ENCODE measurements at places on chromosomes 11 and 22.

- no peak for DNase-seq
These were observed 241.6 kb downstream of the SWAP70 start for GRCh38 chr11:9905501-9905951.

DNA sequence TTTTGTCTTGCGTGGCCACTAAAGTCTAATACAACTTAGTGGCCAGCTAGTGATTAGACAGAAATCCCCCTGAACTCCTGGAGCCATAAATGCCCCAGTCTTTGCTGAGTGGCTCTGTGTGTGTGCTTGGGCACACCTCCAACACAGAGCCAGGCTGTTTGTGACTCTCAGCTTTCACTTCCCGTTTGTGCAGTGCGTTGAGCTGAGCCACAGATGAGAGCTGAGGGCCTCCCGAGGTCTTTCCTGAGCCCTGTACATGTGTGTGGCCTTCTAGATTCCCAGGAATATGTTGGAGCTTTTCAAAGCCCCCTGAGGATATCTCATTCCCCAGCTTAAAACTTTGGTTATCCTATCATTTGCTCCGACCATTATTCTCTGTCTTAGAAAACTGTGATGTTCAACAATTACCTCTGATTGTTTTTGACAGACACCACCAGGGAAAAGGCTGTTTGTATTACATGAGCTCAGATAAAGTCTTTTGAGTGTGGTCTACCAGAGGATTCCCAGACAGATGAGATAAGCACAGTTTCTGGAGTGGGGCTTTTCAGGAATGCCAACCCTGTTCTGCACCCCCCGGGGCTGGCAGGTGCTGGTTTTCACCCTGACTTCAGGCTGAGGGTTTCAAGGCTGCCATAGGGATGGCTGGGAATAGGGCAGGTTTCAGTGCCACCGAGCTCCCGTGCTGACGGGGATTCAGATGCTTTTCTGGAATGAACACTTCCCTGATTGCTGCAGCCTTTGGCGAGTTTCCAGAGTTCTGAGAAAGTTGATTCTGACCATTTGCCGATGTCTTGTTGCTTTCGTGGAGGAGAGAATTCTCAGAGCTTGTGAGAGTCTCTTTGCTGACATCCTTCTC is 23.8 kb downstream of the IGHMBP2 start:
- DNase-seq, result no peak

- no peak for DNase-seq
These were observed 20.8 kb downstream of the NTM start for GRCh38 chr11:131391176-131391575.

DNA sequence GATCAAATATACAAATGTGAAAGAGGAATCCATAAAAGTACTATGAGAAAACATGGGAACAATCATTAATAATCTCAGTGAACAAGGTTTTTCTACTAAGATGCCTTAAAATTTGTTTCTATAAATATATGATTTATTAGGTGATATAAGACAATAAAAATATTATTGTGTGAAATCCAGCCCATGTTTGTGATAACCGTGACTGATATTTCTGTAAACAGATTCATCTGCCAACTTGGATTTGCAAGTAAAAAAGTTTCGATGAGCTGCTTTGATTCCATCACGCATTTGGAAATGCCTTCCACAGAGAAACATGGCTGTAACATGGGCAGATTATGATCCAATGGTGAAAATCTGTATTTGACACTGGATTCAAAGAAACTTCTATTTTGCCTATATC is 157.8 kb downstream of the NXPE2 start:
- DNase-seq, result no peak

- no peak for DNase-seq
These were observed 137.7 kb upstream of the DDI1 start for GRCh38 chr11:103898577-103899336.

- DNase-seq, result no peak
These were observed 29.5 kb upstream of the TESMIN start for GRCh38 chr11:68780829-68781228.

- DNase-seq, result no peak
These were observed 15.6 kb upstream of the RTN4R start for GRCh38 chr22:20283674-20284066.

- DNase-seq, result no peak
These were observed 18.5 kb downstream of the RBFOX2 start for GRCh38 chr22:36010090-36010489.

DNA sequence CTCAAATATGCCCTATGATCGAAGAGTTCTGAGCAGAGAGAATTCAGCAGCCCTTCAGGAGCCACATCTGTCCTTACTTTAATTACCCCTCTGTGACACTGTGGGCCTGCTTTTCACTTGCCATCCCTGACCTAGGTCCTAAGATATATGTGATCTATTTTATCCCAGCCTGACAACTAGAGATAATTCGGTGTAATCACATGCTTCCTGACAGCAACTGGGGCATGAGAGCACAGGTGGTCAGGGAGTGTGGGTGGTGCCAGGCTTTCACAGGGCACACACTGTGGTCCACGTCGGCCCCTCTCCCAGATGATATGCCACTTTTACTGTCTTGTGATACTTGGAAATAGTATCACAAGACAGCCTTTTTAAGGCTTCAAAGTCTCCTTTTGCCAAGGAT is 3.9 kb downstream of the TUBA8 start:
- no peak for DNase-seq

DNA sequence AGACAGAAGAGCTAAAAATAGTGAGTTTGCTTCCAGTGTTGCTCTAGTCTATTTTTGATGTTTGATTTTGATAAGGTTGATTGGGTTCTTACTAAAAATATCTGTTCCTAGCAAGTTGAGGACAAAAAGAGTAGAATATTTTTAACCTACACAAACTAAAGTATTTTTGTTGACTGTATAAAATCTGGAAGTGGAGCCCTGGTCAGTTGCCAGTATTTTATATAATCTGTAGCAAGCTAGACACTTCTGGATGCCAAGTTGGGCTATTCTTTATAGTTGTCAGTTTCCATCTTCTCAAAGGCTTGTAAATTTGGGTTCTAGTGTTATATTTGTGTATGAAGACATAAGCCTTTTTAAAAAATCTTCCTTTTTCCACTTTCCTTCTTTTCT is 56.7 kb downstream of the HSD17B12 start:
- no peak for DNase-seq

DNA sequence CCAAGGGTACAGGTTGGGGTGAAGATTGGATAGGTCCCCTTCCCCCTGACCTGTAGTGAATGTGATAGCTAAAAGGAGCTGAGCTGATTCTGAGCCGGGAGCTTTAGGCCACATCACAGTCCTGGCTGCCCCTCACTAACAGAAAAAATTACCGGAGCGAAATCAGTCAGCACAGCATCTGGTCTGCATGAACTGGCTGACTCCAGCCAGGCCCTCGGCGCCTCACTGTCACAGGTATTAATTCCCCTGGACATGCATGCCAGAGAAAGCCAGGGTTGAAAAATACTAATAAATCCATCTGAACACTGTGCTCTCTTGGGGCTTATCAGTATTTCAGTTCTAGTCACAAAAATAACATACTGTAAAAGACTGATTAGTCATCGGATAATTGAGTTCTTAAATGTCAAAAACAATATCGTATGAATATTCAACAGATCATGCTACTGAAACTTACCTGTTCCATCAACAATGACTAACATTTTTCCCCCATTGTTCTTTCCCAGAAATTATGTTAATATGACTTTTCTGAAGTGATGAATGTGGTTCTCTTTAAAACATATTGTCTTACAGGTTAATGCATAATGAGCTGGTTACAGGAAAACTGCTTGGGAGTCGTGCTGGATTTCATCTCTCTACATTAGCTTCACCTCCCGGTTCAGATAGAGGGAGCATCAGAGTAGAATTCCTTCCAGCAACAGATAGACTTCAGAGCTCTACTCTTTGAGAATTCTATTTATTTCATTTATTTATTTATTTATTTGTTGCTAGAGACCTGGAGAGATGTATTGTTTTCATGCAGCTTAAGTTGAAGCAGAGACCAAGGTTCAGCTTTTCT is 387.7 kb downstream of the NXPE2 start:
- DNase-seq, result no peak

- no peak for DNase-seq
These were observed at the start of gene MRGPRD for GRCh38 chr11:68980776-68981065. Gene MRGPRD, minus strand, starts transcription at chr11:68980986. Its CDS starts 0 bp downstream, at chr11:68980986.

DNA sequence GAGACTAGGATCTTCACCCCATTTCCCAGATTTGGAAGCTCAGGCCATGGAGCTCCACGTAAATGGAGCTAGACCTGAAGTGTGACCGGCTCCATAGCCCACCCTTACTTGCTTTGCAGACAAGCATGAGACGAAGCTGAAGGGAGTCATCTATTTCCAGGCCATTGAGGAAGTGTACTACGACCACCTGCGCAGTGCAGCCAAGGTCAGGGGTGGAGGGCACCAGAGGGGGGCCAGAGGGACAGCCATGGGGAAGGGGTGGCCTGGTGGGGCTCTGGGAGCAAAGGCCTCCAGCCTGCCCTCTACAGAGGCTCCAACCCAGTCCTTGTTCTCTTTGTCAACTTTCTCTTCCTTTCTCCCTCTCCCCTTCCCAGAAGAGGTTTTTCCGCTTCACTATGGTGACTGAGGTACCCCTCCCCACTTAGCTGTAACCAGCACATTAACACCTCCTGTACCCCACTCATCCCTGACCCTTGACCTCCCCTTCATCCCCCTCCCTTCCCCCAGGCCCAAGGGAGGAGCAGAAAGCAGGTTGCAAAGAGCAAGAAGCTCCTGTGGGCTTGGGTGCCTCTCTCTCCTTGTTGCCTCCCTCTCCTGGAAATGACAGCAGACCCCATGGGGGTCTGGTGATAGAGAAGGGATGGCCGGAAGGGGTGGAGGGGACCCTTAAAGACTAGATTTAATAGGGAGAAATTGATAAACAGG is 23.8 kb downstream of the TREH start:
- peak; percentile 44 for DNase-seq

GRCh38 chr22:30244641-30245040 is 1.9 kb downstream of the LIF start:
- DNase-seq, result no peak

DNA sequence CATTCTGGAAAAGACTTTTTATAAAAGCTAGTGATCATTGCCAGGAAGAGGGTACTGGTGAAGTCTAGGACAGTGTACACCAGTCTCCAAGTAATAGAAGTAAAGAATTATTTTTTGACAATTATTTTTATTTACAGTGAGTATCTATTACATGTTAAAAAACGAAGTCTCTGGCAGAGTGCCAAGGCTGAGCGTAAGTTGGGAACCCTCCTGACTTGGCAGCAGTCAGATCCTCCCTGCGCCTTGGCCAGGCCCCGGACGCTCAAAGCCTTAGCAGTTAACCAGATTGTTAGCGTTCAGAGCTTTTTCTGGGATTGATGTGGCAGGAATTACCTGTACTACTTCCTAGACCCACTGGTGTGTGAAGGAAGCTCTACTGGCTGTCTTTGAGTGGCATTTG is 38.1 kb upstream of the CTTN start:
- DNase-seq, result no peak

GRCh38 chr11:75200051-75200450 is 40.5 kb upstream of the TPBGL start:
- no peak for DNase-seq

- DNase-seq, result no peak
These were observed 21.9 kb downstream of the IGSF9B start for GRCh38 chr11:133934599-133935550.

DNA sequence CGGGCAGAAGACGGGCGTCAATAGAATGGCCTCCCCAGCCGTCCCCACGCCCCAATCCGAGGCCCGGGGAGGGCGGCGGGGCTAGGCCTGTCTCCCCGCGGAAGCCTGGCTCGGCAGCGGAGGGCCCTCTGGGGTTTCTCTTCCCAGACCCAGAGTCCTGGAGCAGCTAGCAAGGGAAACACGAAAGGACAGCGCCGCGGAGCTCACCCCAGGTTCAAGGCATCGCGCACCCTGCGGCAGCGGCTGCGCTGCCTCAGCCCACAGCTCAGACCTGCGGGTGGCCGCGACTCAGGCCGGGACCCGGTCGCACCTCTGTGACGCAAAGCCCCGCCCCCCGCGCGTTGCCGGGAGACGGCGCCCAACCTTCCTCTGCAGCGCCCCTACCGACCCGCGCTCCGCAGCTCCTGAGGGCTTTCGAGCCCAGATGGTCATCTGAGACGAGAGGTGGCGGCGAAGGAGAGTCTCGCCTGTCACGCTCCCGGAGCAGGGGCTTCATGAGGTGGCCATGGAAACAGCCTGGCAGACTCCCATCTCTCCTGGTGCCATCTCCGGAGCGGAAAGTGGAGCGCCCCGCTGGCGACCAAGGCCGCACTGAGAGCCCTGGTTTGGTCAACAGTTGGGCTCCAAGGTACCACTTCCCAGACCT is at the start of gene RNF141:
Gene RNF141 (minus strand): TSS at position 273 of the 646 bp plus-strand sequence. CDS start 7,029 bp downstream, outside the sequence.
- peak; percentile 97 for DNase-seq

DNA sequence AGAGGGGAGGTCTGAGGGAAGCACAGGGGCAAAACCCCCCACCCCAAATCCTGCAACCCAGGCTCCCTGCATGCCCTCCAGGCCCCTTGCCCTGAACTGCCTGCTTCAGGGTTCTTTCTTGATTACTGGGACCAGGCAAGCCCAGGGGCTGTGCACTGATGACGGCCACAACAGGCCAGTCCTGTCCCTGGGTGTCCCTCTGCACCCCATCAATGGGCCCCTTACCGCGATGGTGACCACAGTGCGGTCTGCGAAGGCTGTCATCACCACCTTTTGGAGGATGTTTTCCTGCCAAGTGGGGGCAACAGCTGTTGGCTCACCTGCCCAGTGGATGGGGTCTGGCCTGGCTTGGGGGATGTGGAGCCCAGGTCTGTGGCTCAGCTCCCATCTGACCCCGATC is 5.0 kb upstream of the KCNJ11 start:
- DNase-seq, result no peak

GRCh38 chr22:45413368-45414211 is at the start of the genes RIBC2 and SMC1B:
Gene RIBC2, plus strand, starts transcription at chr22:45413693. Its CDS starts 194 bp downstream, at chr22:45413887.
Gene SMC1B, minus strand, starts transcription at chr22:45413599. Its CDS starts 32 bp downstream, at chr22:45413567.
- no peak for DNase-seq

GRCh38 chr11:10398525-10398924 is 56.5 kb upstream of the AMPD3 start:
- DNase-seq, result no peak

GRCh38 chr11:131311776-131312514 is 58.5 kb upstream of the NTM start:
- no peak for DNase-seq

- DNase-seq, result no peak
These were observed 37.9 kb downstream of the SCUBE2 start for GRCh38 chr11:9053316-9054035.

GRCh38 chr11:47259232-47259977 is 1.6 kb downstream of the NR1H3 start:
- no peak for DNase-seq

DNA sequence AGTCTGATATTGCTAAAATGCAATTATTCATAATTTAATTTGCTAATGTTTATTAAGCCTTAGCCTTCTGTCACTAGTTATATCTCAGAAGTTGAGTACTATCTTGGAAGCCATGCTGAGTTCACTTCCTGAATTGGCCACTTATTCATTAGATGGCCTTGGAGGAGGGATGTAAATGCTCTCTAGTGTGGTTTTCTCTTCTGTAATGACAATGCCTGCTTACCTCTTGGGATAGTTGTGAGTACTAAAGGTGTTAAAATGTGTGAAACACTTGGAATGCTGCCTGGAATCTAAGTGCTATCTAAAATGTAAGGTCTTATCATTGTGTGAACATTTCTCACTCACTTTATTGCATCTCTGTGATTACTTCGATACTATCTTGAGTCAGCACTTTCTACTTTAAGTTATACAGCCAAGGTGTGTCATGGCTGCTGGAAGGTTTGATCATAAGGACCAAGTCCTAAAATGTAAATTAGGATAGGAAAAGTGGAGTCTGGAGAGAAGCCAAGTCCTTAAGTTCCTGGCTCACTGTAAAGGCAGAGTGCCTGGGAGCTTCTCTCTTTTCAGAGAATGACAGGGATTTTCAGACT is 12.4 kb downstream of the GLYATL2 start:
- no peak for DNase-seq

- DNase-seq, result no peak
These were observed 128.5 kb downstream of the SIK3 start for GRCh38 chr11:116969694-116970093.
